H1 (cell line): ENCODE measurements at places on chromosomes 4 and X. TPM values are rescaled to one million over a fixed set of nuclear protein-coding genes. Genes with fewer than 3 reads are reported as not detected.

The MAGEC1 gene
- not detected in 2 replicates for polyA plus RNA-seq

The SPANXA2 gene
- polyA plus RNA-seq = not detected in 2 replicates

The PRR32 gene
- not detected in 2 replicates for polyA plus RNA-seq

The SFRP2 gene
- 108 and 177 TPM in 2 replicates for polyA plus RNA-seq

The CXCL9 gene
- polyA plus RNA-seq = not detected in 2 replicates

The MXRA5 gene
- polyA plus RNA-seq = 0.56 and 0.71 TPM in 2 replicates

The MMRN1 gene
- 0.02 TPM in 1 of 2 replicates, not detected in the other for polyA plus RNA-seq

The SMPX gene
- not detected in 2 replicates for polyA plus RNA-seq

The TMEM255A gene
- 1.1 and 2.3 TPM in 2 replicates for polyA plus RNA-seq

The STATH gene
- polyA plus RNA-seq = not detected in 2 replicates
